ENCODE measurements at places on chromosomes 4 and X. TPM values are rescaled to one million over a fixed set of nuclear protein-coding genes. Genes with fewer than 3 reads are reported as not detected.

GC gene
- not detected for total RNA-seq

SPIN2A gene
- 2.1 TPM for total RNA-seq

ABCG2 gene
- total RNA-seq, result 3.6 TPM

KCND1 gene
- 2.5 TPM for total RNA-seq

HUWE1 gene
- total RNA-seq, result 202 TPM

HPGD gene
- total RNA-seq, result 2.9 TPM

PACRGL gene
- total RNA-seq, result 28.8 TPM

EPHA5 gene
- 8.9 TPM for total RNA-seq

NAAA gene
- 29.4 TPM for total RNA-seq

APLN gene
- 1.3 TPM for total RNA-seq

N4BP2 gene
- total RNA-seq, result 8.9 TPM

CXorf49B gene
- total RNA-seq, result not detected

UCHL1 gene
- 63.4 TPM for total RNA-seq

IL3RA gene
- total RNA-seq, result 17.5 TPM

IL2 gene
- not detected for total RNA-seq

GAGE12F gene
- total RNA-seq, result not detected

LEF1 gene
- 10.7 TPM for total RNA-seq

MTM1 gene
- 30.6 TPM for total RNA-seq

- DNase-seq, result no peak
These were observed 6.8 kb upstream of the VSIG4 start for GRCh38 chrX:66046612-66047235.

- DNase-seq, result no peak
These were observed 53.7 kb upstream of the IRF2 start for GRCh38 chr4:184528051-184528450.

GRCh38 chr4:3305610-3306371, 13.0 kb downstream of the RGS12 start:
- peak; percentile 44 for DNase-seq

GRCh38 chr4:37780444-37781130, 45.9 kb upstream of the PGM2 start:
- DNase-seq, result no peak

- no peak for DNase-seq
These were observed 17.4 kb downstream of the FAM199X start for GRCh38 chrX:104183685-104184084.

DNA sequence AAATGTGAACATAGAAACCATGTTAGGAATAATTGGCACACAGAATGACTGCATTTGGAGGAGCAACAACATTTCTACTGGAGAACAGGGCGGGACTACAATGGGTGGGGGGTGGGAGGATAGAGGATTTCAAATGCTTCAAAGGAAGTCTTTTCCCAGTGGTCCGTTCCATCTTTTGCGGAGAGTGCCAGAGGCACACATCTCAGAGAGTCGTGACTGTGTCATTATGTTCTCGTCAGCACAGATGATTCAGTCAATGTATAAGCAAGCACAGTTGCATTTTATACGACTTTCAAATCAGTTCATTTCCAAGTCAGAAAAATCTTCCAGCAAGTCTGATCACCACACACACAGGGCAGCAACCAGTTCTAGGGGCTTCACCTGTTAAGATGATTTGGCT, 22.7 kb upstream of the GPR50 start:
- DNase-seq, result no peak

DNA sequence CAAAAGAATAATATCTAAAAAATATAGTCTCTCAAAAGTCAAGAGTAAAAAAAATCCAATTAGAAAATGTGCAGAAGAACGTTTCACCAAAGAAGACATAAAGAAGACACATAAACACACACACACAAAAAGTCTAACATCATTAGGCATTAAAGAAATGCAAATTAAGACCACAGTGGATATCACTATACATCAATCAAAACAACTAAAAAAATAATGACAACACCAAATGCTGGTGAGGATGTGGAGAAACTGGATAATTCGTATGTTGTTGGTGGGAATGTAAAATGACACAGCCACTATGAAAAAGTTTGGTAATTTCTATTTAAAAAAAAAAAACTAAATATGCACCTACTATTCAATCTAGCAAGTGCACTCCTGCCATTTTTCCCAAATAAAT, 66.4 kb downstream of the LRBA start:
- no peak for DNase-seq

GRCh38 chrX:13235930-13236329, 83.9 kb downstream of the ATXN3L start:
- DNase-seq, result no peak

- DNase-seq, result no peak
These were observed 37.4 kb upstream of the HEPH start for GRCh38 chrX:66126662-66127061.

DNA sequence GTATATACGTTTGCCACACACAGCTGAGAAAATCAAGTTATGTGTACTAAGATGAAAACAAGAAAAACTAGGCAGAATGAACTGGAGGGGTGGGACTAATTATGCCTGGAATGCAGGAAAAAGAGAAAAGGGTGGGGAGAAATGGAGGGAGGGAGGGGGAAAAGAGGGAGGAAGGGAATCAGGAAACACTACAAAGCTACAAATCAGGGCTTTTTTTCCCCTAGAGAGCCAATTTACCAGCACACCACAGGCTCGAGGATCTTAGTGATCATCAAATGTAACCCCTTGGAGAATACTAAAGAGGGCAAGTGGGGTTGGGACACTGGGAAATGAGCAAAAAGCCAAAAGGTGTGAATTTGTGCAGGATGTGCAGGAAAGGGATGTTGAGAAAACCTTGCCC, 451.9 kb downstream of the SMARCA1 start:
- no peak for DNase-seq

GRCh38 chrX:154096140-154097002, 1.1 kb downstream of the MECP2 start:
- DNase-seq, result no peak

DNA sequence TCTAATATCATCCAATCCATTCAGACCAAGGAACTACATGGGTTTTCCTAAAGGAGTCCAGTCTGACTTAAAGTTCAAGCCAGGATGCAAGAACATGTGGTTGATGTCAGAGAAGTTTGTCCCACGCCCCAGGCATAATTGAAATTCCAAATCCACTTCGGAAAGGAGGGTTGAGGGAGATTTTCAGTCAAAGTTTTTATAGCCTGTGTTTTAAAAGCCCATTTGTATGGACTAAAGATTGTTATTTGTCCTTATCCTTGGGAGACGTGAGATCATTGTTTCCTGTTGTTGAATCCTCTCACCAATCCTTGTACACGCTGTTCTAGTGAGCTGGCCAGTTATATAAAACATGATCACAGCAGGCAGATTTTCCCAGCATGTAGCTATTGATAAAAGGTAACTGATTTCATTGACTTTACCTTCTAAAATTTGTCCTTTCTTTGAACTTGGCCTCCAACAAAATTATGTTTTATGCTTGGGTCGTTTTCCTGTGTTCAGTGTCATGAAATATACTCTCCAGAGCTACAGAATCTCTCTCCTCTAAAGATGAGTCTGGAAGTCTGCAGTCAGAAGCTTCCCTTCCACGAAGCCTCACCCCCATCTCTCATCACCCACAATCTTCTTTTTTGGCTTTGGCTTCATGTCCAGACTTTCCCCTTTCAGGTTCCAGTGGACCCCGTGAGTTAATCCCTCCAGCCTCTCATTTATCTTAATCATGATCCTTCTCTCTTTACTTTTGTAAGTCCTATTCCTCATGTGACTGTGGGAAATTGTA, 92.9 kb downstream of the ATP10D start:
- no peak for DNase-seq

DNA sequence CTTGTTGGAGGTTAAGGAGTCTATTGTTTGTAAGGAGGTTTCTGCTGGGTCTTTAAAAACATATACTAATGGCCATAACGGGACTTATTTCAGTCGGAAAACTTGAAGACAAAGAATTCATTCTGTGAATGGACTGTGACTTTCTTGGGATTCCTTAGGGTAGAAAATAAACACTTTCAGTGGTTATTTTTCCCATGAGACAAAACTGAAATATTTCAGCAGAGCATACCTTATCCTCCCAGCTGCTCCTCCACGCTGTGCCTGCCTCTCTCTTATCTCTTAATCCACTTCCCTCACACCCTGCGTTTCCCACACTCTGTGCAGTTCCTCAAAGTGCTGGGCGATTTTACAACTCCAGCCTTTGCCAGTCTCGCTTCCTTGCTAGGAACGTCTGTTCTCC, 47.1 kb upstream of the SORBS2 start:
- DNase-seq, result no peak

- DNase-seq, result no peak
These were observed 20.8 kb downstream of the GAK start for GRCh38 chr4:911221-911751.

DNA sequence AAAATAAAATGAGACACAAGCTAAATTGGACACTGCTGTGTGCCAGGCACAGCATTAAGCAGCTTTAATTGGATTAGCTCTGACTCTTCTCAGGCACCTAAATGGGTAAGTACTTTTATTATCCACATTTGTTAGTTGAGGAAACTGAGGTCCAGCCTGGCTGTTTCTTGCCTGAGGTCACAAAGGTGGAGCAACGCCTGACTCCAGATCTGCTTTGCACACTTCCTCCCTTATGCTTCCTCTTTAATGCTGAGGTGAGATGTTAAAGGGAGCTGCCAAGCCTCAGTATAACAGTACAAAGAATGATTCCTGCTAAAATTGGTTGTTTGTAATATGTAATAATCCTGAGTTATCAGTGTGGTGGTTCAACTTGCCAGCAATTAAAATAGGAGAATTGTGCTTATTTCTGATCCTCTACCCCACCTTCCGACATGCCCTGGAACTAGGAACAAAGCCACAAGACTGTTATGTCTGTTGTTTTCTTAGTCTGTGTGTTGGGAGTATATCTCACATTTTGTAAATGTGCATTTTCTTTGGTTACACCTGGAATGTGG, 74.4 kb downstream of the AFF1 start:
- no peak for DNase-seq

DNA sequence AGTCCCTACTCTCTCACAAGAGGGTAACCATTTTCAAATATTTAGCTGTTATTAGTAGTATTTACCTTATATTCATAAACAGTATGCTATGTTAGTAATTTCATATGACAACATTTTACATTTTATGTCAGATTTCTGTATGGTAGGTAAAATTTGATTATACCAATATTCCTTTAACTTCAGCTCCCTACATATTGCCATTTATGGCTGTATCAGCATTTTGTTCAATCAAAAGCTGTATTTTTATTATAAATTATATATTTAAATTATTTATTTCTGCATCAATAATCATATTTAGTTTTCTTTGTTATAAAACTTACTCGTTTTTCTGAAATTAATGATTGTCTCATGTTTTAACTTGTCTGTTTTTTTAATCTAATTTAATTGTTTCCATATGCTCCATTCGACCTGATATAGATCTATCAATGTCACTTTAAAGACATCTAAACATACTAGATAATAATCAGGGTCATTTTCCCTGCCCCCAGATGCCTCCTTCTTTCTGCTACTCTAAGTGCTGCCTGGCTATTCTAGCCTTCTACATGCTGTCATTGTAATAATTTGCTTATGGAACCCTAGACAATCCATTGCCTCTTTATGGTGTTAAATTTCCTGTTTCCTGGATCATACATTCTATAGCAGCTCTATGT, 1976.7 kb upstream of the ADGRL3 start:
- DNase-seq, result no peak

DNA sequence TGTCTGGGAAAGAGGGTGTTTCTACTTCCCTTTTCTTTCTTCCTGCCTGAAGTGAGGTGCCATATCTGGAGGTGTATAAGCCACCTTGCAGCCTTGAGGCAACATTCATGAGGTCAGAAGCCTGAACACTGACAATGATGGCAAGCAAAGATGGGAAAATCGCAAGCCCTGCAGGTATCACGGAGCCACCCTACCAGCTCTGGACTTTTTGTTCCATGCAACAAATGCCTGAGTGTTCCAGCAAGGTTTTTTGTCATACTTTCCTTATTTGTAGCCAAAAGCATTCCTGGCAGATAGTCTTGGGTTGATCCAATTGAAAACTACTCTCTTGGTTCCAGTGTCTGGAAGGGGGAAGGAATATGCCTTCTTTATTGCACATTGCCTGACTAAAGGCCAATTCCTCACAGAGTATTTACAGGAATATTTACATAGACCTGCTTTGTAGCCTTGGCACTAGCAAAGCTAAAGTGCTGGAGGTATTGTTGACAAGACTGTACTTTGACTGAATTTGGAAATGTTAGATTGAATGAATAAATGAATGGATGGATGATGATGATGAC, 14.4 kb upstream of the SOD3 start:
- DNase-seq, result no peak

GRCh38 chr4:110201502-110201901, 3.1 kb upstream of the ELOVL6 start:
- DNase-seq, result no peak

DNA sequence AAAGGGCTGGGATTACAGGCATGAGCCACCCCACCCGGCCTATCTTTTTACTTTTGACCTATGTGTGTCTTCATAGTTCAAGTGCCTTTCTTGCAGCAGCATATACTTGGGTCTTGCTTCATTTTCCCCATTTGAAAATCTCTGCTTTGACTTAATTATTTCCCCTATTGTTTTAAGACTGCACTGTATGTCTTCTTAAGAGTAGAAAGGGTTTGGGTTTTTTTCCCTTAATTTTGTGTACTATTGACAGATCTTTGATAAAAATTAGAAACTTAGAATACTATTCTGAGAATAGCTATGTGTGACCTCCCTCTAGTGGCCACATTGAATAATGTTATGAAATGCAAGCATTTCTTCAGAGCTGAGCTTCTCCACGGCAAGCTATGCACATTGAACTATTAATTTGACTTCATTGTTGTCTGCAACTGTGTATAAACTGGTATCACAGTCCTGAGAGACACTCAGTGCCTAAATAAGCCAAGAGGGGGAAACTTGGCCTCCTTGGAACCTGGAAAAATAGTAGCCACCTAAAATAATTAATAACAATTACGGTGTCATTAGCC, 8.7 kb upstream of the SLC25A4 start:
- DNase-seq, result no peak

DNA sequence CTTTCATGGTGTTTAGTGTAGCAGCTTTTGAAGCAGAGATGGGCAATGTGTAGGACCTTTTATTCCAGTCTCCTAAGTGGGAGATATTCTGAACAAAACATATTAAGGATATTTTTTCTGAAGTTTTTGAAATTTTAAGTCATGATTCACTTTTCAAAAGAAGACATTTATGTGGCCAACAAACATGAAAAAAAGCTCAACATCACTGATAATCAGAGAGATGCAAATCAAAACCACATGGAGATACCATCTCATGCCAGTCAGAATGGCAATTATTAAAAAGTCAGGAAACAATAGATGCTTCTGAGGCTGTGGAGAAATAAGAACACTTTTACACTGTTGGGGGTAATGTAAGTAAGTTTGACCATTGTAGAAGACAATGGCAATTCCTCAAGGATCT, 76.0 kb downstream of the FAT4 start:
- no peak for DNase-seq

DNA sequence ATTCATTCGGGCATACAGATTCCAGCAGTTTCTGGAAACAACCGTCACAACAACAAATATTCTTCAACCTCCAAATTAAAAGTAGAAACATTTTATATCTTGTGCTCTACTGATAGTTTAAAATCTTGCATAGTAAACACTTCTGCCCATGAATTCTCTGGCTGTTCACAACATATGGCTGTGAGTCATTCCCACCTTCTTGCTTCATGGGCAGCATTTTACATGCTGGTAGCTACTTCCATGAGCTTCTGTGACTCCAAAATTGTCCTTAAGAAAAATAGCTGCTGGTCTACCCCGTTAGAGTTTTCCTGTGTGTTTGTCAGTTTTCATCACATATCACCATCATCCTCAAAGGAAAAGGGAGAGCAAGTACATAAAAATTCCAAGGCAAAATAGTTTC, 22.7 kb downstream of the PNPLA4 start:
- no peak for DNase-seq

- DNase-seq, result no peak
These were observed 217.5 kb downstream of the VEGFC start for GRCh38 chr4:176575141-176575730.

- DNase-seq, result no peak
These were observed 49.7 kb downstream of the EGF start for GRCh38 chr4:109962401-109962800.
